ENCODE measurements at places on chromosomes 12 and 14. TPM values are rescaled to one million over a fixed set of nuclear protein-coding genes. Genes with fewer than 3 reads are reported as not detected.

RNF212B gene
- not detected for total RNA-seq

SLC5A8 gene
- total RNA-seq = 0.35 TPM

RTN1 gene
- 4.7 TPM for total RNA-seq

CSRP2 gene
- total RNA-seq = 5.8 TPM

LRRC23 gene
- 7.3 TPM for total RNA-seq

GPR84 gene
- not detected for total RNA-seq

DNA sequence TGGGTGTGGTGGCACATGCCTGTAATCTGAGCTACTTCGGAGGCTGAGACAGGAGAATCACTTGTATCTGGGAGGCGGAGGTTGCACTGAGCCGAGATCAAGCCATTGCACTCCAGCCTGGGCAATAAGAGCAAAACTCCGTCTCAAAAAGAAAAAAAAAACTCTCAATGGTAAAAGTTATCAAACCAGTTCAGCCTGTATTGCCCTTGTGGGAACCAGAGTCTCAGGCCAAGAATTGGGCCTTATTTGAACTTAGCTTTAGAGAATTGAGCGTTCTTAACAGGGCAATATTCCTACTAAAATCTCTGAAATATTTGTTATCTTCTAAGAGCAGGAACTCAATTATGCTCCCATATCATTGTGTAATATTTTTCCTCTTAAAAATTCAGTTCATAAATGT is 7.7 kb upstream of the MDM2 start:
- no peak overlapping the region for H3K4me3 ChIP-seq
- DNase-seq = peak; percentile 36
- peak overlapping the region; percentile 21 for H3K27ac ChIP-seq

GRCh38 chr12:68913682-68914081 is 19.3 kb downstream of the CPM start:
- H3K27me3 ChIP-seq = no peaks in the 10 kb centered on the region
- no peak overlapping the region for H3K4me3 ChIP-seq
- no peaks in the 10 kb centered on the region for H3K4me1 ChIP-seq

DNA sequence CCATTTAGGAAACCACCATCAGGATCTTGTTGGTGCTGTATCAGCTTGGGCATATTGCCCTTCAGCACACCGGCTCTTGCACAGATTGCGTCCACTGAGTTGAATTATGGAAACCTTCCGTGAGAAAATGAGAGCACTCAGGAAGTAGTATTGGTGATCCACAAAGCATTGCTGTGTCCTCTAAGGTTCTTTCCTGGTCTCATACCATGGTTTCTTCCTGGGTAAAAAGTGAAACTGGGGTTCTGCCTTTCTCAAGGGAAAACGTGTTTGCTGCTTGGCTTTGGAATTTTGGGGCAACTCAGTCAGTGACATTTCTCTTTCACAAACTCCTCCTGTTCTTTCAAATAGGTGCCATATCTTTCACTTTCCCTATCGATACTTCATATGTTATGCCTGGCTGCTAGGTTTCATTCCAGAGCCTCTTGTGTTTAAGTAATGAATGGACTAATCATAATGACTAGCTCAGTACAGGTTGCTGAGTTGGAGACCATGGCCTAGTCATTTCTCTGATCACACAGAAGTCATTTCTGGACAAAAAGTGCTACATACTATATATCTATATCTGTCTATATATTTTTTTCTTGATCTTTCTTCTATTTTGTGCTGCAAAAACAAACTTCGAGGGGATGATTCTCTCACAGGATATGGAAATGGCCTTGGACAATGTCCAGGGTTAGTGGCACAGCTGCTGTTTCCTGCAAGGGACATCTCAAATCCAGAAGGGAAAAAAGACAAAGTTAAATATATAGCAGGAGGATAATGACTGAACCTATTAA is 423.4 kb downstream of the ZFP36L1 start:
- H3K36me3 ChIP-seq = no peaks in the 10 kb centered on the region
- H3K27ac ChIP-seq = no peak overlapping the region
- no peak overlapping the region for H3K4me3 ChIP-seq
- H3K27me3 ChIP-seq = no peaks in the 10 kb centered on the region
- H3K4me1 ChIP-seq = no peaks in the 10 kb centered on the region
- DNase-seq = no peak

GRCh38 chr12:38872156-38872555 is 33.2 kb downstream of the CPNE8 start:
- no peak for DNase-seq
- H3K4me3 ChIP-seq = no peak overlapping the region
- H3K27ac ChIP-seq = no peak overlapping the region

- H3K4me3 ChIP-seq = no peak overlapping the region
- no peak overlapping the region for H3K27ac ChIP-seq
- H3K36me3 ChIP-seq = no peaks in the 10 kb centered on the region
Measured at GRCh38 chr12:26699237-26699636, 133.8 kb downstream of the ITPR2 start.

DNA sequence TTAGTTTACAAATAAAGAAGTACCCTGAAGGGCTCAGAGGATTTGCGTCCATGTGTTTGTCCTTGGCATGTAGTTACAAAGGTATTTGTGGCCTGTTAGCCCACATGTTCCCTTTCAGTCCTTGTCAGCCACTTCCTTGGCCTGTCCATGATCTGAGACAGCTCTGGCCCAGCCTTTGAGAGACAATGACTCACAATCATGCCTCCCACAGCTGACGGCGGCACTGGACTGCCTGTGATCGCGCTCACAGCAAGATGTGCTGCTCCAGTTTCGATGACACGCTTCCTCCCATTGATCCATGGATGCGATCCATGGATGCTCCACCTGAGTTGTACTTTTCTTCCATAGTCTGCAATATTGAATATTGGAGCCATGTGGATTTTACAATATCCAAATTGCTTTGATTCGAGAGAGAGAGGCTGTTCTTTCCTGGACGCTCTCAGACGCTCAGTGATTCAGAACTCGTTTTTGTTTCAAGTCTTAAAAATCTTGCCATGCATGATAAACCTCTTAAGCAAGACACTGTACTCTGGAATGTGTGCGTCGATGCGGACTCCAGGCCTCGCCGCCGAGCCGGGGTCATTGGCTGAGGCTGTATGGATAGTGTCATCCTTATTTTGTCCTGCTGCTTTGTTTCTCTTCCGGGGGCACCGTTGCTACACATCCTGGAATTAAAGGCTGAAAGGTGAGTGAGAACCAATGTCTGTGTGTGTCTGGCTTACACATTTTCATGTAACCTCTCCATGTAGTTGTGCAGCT is 220.1 kb downstream of the GLT1D1 start:
- no peak overlapping the region for H3K4me3 ChIP-seq
- no peaks in the 10 kb centered on the region for H3K36me3 ChIP-seq
- no peak overlapping the region for H3K27ac ChIP-seq
- DNase-seq = no peak
- H3K27me3 ChIP-seq = no peaks in the 10 kb centered on the region

- H3K4me3 ChIP-seq = no peak overlapping the region
- no peaks in the 10 kb centered on the region for H3K27me3 ChIP-seq
- no peaks in the 10 kb centered on the region for H3K4me1 ChIP-seq
- no peak for DNase-seq
Measured at GRCh38 chr14:88426271-88426670, 40.8 kb downstream of the SPATA7 start.

- peak overlapping the region; percentile 63 for H3K27ac ChIP-seq
- no peaks in the 10 kb centered on the region for H3K27me3 ChIP-seq
Measured at GRCh38 chr14:71554959-71555612, 377.1 kb upstream of the RGS6 start.

All from colonic mucosa (tissue), 4 donors.